ENCODE measurements at places on chromosomes 2 and 18.

- DNase-seq: no peak
Measured at GRCh38 chr2:239272626-239273025, 128.2 kb downstream of the HDAC4 start.

DNA sequence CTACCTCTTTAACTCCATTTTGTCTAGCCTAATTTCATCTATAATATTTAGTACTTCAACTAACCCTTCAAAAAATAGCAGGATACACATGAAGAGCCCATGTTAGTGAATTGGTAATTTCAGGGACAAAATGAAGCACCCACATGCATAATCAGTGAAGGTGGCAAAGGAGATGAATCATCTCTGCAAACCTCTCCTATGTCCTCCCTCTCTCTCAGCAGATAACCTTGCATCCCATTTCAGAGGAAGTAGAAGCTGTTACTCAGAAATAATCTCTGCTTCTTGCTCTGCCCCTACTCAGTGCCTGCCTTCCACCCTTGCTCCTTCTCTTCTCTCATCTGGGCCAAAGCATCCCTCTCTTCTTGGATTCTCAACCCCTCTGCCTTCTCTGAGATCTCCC, 60.2 kb upstream of the CAVIN2 start:
- DNase-seq: no peak

DNA sequence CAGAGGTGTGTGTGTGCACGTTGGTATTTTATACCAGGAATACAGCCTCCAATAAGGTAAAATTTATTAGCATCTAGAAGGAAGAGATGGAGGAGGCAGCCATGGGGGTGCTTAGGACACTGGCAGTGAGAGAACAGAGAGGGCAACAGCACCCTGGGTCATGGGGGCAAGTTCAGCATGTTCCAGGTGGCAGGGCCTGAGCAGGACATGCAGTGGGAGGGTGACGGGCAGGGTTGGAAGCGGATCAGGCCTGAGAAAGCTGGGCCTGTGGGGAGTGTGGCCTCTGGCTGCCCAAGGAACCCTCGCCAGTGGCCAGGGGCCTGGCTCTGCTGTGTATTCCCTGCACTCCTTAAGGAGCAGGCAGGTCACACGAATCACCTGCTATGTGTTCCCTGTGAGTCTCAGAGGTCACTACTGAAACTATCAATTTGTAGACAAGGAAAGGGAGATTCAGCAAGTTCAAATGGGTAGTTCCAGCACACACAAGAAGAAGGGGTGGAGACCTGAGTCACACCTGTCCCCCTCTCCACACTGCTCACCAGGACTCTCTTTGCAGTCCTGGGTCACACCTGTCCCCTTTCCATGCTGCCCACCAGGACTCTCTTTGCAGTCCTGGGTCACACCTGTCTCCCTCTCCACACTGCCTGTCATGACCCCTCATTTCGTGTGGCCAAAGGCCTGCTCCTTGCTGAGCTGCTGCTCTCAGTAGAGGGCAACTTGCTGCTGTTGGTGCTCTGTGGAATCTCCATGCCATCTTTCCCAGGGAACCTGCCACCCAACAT, 463.9 kb upstream of the HS6ST1 start:
- no peak for DNase-seq

DNA sequence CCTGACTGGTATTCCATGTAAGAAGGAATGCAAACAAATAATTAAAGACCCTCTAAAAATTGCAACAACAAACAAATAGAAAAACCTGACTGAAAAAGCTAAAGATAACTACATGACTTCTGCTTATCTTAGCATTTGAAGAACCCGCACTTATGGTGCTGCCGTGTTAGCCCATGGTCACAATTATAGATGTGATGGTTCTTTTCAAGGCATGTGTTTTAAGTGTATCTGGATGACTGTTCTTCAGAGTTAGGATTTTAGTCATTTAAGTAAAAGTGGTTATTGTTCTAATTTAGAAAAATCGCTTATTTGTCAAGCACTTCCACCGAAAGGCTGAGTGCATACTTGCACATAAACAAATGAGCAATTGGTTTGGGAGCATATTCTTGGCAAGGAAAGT, 77.3 kb downstream of the CPS1 start:
- no peak for DNase-seq

GRCh38 chr18:77100751-77101355, 31.7 kb downstream of the MBP start:
- DNase-seq: no peak

- no peak for DNase-seq
Measured at GRCh38 chr18:8261651-8262091, 347.6 kb upstream of the RAB12 start.

DNA sequence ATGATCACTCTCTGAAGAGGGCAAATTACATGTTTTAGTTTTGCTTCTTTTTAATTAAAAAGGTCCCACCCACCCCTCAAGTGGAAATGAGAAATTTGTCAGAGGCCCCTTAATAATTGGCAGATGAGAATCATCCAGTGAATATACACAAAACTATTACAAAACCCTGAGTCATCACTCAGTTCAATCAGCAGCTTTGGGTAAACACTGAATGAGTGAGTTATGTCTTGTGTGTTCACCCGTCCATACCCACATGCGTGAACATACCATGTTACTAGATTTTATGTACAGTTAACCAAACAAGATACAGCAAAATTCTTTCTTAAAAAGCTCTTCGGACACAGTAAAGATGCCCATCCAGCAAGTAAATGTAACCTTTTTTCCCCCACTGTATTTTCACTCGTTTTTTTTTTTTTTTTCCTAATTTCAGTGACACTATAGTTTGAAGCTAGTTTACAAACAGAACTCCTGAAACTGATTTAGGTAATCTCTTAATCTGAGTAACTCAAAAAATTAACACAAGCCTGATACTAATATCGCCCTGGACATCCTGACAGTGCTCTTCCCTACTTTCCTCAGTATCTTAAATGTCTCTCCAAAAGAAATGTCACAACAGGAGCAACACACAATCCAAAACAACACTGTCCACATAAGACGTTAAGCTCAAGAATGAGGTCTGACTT, 1.4 kb downstream of the PSME4 start:
- no peak for DNase-seq

Data from neuronal stem cell (in vitro differentiated cells).